ENCODE measurements at places on chromosomes 13 and 19.

DNA sequence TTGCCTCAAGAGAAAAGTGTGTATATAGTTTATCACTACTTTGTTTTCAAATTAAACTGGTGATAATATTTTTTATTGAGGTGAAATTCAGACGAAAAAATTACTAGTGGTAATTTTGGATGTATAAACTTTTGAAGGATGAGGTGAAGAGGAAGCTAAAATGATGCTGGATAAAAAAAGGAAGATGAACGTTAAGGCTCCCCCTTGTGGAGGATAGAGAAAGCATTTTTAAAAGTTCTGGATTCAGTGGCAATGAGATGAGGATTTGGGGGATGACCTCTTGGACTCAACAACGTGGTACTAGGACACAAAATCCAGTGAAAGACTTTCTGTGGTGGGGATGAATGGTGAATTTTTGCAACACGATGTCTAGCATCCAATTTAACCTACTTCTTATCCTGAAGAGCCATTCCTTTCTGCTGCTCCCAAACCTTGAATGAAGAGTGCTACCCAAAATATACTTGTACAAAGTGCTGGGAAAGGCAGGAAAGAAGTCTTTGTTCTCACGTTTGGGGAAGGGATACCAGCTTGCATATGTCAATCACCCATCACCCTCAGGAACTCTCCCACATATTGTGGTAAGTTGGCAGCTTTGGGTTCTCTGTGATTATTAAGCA, 7.3 kb upstream of the SIGLEC5 start:
- DNase-seq = no peak

DNA sequence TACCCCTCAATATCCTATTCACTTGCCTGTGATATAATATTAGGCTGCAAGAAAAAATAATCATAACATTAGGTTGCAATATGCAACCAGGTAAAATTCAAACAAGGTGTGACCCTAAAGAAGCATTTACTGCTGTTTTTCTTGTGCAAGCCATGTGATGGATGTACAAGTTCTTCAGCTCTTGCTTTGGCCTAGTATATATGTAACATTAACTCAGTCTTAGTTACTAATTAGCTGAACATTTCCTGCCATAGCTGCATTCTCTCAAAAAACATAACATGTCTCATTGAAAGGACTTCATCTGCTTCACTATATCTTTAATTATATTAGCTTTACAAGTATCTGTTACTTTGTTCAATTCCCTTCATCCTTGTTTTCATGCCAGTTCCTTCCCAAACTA, 406.8 kb upstream of the HTR2A start:
- DNase-seq = no peak

- no peak for DNase-seq
Measured at GRCh38 chr13:53104136-53104535, 75.5 kb downstream of the OLFM4 start.

- no peak for DNase-seq
Measured at GRCh38 chr19:54352546-54352945, 12.2 kb downstream of the LAIR1 start.

- no peak for DNase-seq
Measured at GRCh38 chr19:31527443-31527842, 178.2 kb upstream of the TSHZ3 start.

DNA sequence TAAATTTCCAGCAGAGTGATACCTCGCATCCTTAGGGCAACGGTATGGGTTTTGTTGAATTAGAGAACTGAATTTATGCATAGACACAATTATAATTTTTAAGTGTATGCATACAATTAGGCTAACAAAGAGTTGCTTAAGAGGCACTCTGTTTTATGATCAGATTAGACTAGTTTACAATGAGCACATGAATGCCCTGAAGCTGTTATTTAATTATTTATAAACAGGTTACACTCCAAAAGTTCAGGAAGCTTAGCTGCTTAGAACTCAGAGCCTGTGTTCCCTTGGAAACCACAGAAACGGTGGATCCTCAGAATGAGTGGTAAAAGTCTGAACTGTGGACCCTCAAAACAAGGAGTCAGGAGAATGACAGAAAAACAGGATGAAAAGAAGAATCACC, 72.5 kb upstream of the FBXL3 start:
- no peak for DNase-seq

DNA sequence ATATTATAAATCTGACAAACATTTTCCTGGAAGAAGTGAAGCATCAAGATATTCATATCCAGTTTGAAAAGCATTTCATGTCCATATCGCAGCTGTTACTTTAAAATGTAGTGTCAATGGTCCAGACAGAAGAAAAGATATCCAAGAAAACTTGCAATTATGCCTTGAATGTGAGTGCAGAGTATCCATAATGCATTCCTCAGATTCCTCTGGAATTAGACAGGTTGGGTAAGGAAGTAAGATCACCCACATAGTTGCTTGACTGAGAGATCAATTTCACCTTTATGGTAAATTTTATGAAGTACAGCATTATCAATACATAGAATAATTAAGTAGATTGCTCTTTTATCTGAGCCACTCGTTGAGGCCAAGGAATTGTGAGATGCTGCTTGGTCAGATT, 327.0 kb upstream of the SLITRK5 start:
- DNase-seq = no peak

- no peak for DNase-seq
Measured at GRCh38 chr13:45051315-45051714, 62.0 kb downstream of the GPALPP1 start.

DNA sequence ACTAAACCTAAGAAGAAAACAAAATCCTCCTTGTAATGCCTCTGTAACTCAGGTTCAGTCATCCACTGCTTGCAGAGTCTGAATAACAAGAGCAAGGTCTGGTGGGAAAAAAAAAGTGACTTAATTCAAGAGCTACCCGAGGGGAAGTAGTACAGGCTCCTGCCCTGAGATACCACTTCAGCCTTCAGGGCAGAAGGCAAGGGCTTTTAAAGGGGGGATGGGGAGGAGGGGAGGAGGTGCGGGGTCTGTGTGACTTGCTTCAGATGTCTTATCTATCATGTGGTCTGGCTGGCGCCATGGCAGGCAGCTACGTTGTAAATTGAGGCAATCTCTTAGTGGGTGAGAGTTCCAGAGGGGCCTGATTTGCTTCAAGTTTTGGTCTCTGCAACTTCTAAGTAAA, 66.7 kb downstream of the LRRC63 start:
- DNase-seq = no peak

GRCh38 chr19:31348481-31349159, 616 bp downstream of the TSHZ3 start:
- no peak for DNase-seq

- no peak for DNase-seq
Measured at GRCh38 chr13:113441661-113442060, 11.6 kb downstream of the ADPRHL1 start.

GRCh38 chr19:40497214-40497613, 30.4 kb downstream of the SPTBN4 start:
- DNase-seq = no peak

GRCh38 chr19:8196271-8196927, 12.8 kb upstream of the CERS4 start:
- no peak for DNase-seq

DNA sequence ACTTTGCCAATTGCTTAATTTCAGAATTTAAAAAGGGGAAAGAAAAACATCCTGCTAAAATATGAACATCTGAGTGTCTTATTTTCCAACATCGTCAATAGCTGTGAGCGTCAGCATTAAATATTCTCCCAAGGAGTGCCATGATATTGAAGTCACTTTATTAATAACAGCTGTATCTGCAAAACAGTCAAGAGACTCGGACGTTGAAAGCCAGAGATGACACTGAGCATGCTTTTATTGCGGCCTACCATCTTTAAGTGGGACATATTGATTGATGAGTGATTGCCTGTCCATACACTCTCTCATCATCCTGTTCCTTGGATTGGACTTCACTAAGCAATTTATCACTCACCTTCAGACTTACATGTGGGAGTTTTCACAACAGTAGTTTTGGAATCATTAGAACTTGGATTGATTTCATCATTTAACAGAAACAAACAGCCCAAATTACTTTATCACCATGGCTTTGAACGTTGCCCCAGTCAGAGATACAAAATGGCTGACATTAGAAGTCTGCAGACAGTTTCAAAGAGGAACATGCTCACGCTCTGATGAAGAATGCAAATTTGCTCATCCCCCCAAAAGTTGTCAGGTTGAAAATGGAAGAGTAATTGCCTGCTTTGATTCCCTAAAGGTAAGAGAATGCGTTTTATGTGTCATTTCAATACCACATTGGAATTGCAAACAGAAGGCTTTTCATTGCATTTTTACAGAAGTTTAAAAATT, 53.8 kb downstream of the MBNL2 start:
- DNase-seq = no peak

DNA sequence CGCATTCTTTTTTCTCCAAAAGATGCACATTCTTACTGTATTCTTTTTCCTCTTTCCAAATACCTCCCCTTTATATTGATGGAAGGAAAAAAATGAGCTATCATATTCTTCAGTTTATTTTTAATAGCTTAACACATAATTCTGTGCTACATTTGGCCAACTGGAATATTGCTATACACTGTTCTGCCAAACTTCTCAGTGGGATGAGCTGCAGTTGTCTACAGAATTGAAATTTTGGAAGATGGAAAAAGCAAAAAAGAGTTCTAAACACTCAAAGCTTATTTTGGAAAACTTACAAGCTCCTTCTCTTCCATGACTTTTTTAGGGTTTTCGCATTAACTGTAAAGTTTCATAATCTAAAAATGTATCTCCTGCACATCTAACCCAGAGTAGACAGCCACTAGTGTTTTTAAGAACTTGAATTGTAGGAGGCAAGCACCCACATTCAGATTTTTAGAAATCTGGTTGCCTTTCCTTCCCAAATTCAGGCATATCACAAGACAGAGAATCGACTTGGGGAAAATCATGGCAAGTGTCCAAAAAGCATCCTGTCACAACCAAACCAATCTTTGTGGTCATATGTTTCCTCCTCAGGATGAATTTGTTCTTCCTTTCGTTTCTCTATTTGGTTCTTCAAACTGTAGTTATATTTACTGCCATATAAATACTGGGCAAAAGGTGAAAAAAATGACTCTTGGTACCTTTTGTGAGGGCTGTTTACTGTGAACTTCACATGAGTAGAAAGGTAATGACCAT, 111.4 kb upstream of the FRY start:
- DNase-seq = no peak

DNA sequence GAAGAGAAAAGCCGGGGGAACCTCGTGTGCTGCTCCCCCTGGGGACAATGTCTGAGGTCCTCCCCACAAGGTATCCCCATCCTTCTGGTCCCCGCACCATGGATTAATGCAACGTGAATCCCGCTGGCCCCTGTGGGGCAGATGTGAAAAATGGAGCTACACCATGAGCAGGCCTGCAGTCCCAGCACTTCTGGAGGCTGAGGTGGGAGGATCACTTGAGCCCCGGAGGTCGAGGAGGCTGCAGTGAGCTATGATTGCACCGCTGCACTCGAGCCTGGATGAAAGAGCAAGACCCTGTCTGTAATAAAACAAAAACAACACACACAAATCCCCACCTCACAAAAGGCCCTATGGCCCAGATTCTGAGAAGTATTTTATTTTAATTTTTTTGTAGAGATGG, 1.2 kb upstream of the CFD start:
- no peak for DNase-seq

All from activated CD4-positive, CD25-positive, alpha-beta regulatory T cell treated with anti-CD3 and anti-CD28 coated beads, Interleukin-2, amount 50 U/mL, for 16 hours (primary cell).